ENCODE measurements at places on chromosomes 7 and 10.
A peak's percentile ranks its signal among the peaks of the same experiment; 100 is the strongest.

DNA sequence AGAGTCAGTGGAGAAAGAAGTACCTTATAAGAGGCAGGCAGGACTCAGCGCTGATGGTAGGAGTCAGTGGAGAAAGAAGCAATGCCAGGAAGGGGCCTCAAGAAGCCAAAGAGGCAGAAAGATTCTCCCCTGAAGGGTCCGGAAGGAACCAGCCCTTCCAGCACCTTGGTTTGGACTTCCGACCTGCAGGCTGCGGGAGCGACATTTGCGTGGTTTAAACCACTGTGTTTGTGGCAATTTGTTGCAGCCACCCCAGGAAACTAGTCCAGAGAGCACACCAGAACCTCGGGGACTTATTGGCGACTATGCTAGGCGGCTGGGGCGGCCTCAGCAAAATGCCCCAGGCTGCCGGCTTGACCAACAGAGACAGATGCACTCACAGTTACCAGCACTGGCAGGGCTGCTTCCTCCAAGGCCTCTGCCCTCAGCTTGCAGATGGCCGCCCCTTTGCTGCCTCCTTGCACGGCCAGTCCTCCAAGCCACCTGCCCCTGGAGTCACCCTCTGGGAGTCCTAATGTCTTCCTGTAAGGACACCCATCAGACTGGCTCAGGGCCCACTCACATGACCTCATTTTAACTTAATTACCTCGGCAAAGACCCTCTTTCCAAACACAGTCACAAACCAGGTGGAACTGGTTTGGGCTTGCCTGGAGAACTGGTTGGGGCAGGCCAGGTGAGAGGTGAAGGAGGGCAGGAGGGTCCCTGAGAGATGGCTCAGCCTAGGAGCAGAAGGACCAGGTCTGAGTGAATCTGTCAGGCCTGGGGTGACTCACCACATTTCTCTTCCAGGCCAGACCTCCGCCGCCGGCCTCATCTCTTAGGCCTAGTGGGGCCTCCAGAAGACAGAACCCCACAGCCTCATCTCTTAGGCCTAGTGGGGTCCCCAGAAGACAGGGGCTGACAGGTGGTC lies 26.1 kb downstream of the CALML3 start:
- peak; percentile 32 for DNase-seq

- DNase-seq: no peak
These were observed 259.8 kb upstream of the AOAH start for GRCh38 chr7:36984041-36984521.

GRCh38 chr7:111753968-111754367 lies 191.7 kb upstream of the IMMP2L start:
- peak; percentile 43 for DNase-seq

DNA sequence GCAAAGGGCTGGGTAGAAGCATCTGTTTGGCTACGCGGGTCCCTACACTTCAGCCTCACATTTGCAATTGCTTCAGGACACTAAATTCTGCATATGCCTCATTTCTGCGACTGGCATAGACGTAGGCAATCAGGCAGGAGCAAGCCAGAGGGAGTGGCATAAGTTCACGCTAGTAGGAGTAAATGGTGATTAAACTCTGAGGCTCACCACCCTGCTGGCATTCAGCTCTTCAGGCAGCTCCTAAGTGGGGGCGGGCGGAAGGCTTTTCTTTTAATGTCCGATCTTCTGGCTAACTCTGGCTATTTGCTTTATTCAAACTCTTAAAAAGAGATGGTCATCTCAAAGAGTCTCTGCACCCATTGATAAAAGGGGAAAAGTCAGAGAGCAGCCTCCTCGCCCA lies 45.3 kb downstream of the RGS10 start:
- no peak for DNase-seq

GRCh38 chr10:127909716-127910463 lies 3.0 kb downstream of the PTPRE start:
- no peak for DNase-seq

DNA sequence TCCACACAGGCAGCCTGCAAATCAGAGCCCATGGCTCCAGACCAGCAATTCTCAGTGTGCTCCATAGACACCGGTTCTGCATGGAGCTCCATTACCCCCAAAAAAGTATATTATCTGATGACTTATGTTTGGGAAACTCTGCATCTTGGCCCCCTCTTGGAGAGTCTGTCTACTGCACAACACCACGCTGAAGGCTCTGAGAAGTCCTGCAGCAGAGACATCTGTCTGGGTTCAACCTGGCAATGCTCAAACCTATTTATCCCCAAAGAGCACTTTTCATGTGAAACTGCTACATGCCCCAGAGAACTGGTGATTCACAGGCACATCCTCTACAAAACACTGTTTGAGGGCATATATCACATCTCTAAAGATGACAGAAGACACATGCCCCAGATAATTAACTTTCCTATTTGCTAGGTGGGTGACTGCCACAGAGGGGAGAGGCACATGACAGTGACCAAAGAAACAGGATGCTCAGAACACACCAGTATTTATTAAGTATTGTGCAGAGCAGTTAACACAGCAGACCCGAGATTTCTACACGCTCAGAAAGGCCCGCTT lies 83.8 kb downstream of the DLG5 start:
- DNase-seq: no peak

DNA sequence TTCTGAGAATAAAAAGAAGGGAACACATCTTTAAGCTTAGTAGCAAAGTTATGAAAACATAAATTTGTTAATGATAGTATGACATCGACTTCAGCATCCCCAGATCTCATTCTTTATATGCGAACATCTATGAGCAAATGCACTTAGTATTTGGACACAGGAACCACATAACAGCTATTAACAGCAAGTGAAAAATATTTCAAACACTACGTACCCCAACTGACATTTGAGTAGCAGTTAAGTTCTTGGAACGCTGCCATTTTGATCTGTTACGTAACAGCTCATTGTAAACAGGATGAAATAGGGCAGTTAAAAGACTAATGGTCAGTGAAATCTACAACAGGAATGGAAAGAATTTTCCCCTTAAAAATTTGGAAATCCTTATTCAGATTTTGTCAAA lies 428.9 kb downstream of the TNS3 start:
- peak; percentile 95 for DNase-seq

DNA sequence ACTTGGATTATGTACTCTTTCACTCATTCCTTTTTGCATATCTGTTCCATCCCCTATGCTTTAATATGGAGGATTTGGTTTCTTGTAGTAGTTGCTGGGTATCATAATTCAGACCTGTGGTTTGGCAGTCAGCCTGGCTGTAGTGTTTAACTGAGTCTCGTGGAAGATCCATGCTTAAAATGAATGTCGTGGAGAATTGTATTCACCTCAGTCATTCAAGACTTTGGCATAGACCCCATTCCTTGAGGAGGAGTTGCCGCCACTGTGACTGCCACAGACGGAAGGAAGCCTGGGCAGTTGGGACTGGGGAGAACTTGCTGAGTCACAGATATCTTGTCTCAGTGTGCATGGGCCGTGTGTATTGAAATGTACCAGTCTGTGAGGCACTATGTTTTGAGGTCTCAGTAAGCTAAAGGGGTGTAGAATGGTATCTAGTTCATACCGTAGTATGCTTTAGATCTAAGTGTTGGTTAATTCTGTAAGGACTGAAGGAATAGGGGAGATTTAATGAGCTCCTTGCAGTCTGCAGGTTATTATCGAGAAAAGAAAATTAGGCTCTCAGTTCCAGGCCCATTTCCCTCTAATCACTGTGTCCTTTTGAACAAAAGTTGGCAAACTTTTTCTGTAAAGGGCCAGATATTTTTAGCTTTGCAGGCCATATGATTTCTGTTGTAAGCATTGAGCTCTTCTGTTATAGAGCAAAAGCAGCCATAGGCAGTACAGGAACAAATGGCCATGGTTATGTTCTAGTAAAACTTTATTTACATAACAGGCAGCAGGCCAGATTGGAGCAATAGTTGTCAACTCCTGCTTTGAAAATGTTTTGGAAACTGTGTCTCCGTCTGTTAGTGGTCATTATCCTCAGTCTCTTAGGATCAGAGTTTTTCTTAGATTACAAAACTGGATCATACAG lies 76.8 kb downstream of the TPST1 start:
- DNase-seq: peak; percentile 100

Measured in fibroblast of upper back skin (primary cell).